Uterine smooth muscle cell (primary cell): ENCODE measurements at places on chromosomes 2 and 18. TPM values are rescaled to one million over a fixed set of nuclear protein-coding genes. Genes with fewer than 3 reads are reported as not detected.

Gene KCNG2
- not detected in 2 replicates for total RNA-seq

Gene SULT1C4
- total RNA-seq, result 0.75 TPM in 1 of 2 replicates, not detected in the other

Gene GPAT2
- total RNA-seq, result 8.1 and 13.7 TPM in 2 replicates

Gene C2orf80
- total RNA-seq, result not detected in 2 replicates

Gene DNER
- 0.55 and 2.6 TPM in 2 replicates for total RNA-seq

Gene ALKAL2
- not detected in 2 replicates for total RNA-seq

Gene IL1R2
- not detected in 2 replicates for total RNA-seq

Gene RPS27A
- total RNA-seq, result 683 and 741 TPM in 2 replicates

Gene ZNF407
- 18.9 and 22.7 TPM in 2 replicates for total RNA-seq

Gene PSTPIP2
- total RNA-seq, result 3.1 and 4.0 TPM in 2 replicates

Gene IL1F10
- not detected in 2 replicates for total RNA-seq

Gene LIMS3
- total RNA-seq, result 13.9 and 14.7 TPM in 2 replicates
